ENCODE measurements at places on chromosomes 16 and 17.

DNA sequence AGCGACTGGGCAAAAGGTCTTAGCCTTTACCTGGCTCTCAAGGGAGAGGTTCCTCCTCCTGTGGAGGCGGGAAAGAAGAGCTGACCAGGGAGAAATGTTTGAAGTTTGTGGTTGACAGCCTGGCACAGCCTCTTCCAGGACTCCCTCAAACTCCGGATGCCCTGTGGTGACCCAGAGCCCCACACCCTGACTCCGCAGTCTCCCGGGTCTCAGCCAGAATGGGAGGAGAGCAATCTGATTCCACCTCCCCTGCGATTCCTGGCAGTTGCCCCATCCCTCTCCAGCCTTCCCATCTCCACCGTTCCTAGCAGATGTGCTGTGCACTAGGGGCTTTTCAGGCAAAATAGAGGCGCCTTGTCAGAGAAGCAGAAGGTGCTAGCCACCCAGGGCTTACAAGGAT is 5.5 kb upstream of the DNAI2 start:
- no peak for DNase-seq

GRCh38 chr16:72467157-72467759 is 295.3 kb upstream of the PMFBP1 start:
- DNase-seq, result peak; percentile 10

DNA sequence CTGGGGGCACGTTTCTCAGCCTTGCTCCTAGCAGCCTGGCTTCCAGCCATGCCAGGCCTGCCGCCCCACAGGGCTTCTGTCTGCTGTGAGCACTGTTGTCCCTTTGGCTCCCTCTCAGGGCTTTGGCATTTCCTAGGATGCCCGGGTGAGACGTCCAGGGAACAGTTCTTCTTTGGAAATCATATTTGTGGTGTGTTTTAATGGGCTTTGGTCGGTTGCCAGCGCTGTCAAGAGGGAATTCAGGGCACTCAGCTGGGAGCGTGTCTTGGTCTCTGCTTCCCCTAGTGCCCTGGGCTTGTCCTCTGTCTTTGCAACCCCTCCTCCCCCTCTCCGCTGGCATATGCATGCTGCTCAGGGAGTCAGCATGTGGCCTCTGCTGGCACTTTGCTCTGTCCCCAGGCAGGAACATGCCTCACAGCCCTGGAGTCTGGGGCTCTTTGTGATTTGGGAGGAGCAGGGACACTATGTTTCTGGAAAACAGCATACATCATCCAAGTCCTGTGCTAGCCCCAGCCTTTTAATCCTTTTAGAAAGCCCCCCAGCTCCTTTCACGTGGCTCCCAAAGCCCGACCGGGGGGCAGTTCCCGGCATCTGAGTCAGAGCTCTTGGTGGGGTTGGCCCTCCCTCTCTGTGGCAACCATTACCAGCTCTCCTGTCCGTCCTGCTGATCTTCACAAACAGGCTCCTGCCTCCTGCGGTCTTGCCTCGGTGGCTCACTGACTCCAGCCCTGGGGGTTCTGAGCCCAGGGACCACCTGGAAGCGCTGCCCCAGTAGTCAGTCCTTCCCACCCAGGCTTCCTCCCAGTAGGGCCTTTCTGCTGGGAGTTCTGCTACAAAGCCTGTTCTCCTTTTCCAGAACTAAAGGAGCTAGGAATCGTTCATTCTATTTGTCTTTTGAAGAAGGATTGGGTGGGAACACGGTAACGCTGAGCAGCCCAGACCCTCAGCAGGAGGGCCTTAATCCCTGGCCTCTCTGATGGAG is 26.7 kb downstream of the SAP30BP start:
- peak; percentile 84 for DNase-seq

DNA sequence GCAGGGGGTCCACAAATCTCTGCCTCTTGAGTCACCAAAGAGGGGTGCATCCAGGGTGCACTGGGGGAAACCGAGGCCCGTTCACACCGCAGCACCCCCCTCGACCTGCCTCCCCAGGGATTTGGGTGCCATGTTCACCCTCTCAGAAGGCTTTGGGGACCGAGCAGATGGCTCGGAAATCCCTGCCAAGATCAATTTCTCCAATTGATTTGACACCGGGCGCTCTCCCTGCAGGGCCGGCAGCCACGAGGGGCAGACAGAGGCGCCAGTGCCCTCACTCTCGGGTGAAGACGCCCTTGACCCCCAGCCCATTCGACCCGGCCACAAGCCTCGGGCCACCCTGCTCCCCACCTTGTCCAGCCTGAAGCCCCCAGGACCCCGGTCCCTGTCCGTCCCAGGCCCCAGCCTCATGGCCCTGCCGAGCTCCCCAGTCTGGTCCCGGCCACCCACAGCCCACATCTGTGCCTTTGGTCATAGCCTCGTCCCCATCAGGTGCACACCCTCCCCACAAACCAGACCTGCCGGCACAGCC is 9.3 kb downstream of the SSTR5 start:
- DNase-seq, result no peak

- no peak for DNase-seq
Measured at GRCh38 chr16:56830669-56831068, 34.3 kb upstream of the SLC12A3 start.
